ENCODE measurements at places on chromosomes 3 and 15.
A peak's percentile ranks its signal among the peaks of the same experiment; 100 is the strongest.

DNA sequence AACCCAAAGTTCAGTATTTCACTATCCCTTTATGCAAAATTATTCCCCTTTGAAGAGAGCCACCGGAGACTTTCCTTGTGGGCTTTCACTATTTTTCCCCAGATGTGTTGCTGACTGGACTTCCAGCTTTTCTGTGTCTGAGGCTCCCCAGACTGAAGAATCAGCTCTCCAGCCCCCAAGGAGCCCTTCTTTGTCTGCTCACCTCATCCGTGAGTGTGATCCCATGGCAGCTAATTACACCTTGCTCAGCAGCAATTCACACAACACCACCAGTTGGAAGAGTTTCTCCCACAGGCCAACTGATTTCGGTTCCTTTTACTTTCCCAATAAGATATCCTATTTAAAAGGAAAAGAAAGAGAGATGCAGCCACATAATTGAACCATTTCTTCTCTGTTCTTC is 249.5 kb upstream of the TRIM42 start:
- DNase-seq, result no peak

- DNase-seq, result no peak
Observed at GRCh38 chr3:177960014-177960413, 576.2 kb upstream of the KCNMB2 start.

- no peak for DNase-seq
Observed at GRCh38 chr3:137471130-137471529, 293.0 kb upstream of the SOX14 start.

- DNase-seq, result no peak
Observed at GRCh38 chr3:187909866-187910265, 164.6 kb upstream of the BCL6 start.

DNA sequence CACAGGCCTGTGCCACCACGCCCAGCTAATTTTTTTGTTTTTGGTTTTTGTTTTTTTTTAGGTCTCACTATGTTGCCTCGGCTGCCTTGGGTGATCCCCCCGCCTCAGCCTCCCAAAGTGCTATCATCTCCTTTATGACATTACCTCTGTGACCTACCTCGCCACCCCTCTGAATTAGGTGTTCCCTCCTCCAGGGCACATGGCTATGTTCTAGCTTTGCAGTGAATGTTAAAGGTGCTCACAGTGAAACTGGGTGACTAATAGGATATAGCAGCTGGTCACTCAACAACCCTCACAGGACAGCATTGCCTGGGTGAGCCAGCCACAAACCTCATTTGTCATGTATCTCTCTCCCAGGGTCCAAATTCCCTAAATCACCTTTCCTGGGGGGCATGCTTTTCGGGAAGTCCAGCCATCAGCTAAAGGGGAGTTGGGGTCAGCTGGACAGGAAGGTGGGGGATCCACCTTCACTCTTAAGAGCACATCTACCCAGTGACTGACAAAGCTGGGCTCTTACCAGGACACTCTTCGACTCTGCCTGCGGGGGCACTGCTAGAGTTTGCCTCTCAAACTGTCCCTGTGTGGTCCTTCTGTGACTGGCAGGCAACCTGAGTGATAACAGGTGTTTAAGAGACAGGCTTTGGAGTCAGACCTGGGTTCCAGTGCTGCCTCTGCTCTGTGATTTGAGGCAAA is 1.6 kb upstream of the TTLL3 start:
- DNase-seq, result peak; percentile 34

GRCh38 chr3:18443665-18444594 is 18.8 kb upstream of the SATB1 start:
- DNase-seq, result no peak

DNA sequence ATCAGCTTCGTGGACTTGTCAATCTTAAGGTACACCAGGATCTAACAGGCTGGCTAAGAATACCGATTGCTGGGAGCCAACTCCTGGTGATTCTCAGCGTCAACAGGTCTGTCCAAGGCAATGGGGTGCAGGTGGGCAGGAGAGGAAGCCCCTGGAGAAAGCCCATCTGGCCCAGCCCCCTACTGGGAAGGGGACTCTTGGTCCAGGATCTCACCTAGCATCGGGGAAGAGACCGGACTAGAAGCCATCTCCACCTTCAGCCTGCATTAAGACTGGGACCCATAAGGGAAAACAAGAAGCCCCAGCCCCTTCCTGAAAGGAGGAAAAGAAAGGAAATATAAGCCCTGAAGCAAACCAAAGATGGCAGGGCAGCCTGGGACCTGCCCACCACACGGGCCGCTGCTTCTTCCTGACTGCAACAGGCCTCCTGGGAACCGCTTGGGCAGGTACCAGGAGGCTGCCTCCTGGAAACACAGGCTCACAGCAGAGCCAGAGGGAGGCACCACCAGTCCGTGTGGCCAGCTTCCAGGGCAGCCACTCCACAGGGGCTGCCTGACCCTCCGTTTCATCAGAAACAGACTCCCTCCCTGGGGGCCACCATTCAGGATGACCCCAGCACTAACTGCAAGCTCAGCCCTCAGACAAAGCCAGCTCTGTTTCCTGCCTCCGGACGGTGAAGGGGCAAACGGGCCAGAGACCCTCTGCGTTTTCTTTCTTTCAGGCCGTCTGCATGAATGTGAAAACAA is 100.2 kb downstream of the LRIG1 start:
- no peak for DNase-seq

DNA sequence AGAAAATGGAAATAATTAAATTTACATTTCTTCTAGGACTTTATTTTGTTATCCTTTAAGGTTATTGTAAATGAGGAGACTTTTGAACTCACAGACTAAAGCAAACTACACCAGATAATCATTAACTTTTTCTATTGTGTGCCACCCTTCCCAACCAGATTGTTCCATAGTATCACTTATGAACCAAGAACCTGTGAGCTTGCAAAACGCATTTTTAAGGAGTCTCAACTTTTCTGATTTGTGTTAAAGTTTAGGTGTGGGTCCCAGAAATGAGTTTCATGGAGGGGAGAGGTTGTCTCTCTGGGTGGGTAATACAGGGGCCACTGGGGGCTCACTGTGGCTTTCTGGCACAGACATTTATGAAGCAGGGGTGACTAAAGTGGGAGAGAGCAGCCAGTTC is 75.7 kb downstream of the IGF1R start:
- DNase-seq, result no peak
